ENCODE measurements at places on chromosomes 16 and 17.

- peaks cover 10% of the 10 kb centered on the region for H3K27me3 ChIP-seq
- H3K4me1 ChIP-seq = no peaks in the 10 kb centered on the region
- DNase-seq = no peak
- no peak overlapping the region for H3K4me3 ChIP-seq
Measured at GRCh38 chr17:10776381-10776780, 27.5 kb downstream of the TMEM238L start.

- DNase-seq = no peak
- no peaks in the 10 kb centered on the region for H3K4me1 ChIP-seq
- no peak overlapping the region for H3K4me3 ChIP-seq
- H3K27ac ChIP-seq = no peak overlapping the region
Measured at GRCh38 chr16:64280317-64280716, 841.5 kb downstream of the CDH11 start.

DNA sequence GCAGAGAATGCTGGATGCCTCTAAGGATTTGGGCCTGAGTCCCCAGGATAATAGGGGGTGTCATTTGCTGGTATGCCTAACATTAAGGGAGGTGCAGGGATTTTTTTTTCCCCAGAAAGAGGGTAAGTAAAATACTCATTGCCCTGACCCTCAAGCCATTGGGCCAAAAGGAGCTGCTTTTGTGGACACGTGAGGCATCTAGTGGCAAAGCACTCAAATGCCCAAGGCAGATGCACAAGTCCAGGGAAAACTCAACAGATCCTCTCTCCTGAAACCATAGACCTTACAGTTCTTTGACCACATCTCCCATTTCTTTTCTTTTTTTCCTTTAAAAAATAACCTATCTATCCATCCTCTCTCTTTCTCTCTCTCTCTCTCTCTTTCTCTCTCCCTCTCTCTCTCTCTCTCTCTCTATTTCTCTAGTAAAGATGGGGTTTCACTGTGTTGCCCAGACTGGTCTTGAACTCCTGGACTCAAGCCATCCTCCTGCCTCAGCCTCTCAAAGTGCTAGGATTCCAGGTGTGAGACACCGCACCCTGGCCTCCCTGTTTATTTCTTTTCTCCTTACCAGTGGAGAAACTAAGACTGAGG is 11.8 kb downstream of the IRX5 start:
- no peak overlapping the region for H3K4me3 ChIP-seq
- H3K4me1 ChIP-seq = no peaks in the 10 kb centered on the region
- H3K36me3 ChIP-seq = no peaks in the 10 kb centered on the region

DNA sequence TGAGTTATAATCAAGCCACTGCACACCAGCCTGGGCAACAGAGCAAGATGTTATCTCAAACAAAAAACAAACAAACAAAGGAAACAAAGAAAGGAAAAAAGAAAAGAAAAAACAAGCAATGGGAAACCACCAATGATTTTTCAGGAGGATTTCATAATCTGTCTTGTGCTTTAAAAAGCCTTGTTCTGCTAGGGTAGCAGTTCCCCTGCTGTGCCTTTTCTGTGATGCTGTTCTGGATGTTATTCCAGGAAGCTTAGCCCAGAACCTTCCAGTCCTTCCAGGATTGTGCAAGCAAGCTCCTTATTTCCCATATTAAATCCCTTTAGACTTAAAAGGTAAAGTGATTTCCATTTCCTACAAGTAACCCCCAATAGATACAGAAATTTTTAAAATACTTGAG is 171.1 kb downstream of the ABCC12 start:
- no peaks in the 10 kb centered on the region for H3K36me3 ChIP-seq
- peaks cover 17% of the 10 kb centered on the region for H3K27me3 ChIP-seq
- H3K4me1 ChIP-seq = no peaks in the 10 kb centered on the region
- H3K27ac ChIP-seq = no peak overlapping the region

- H3K36me3 ChIP-seq = no peaks in the 10 kb centered on the region
- no peak overlapping the region for H3K4me3 ChIP-seq
- no peak overlapping the region for H3K27ac ChIP-seq
- H3K27me3 ChIP-seq = no peaks in the 10 kb centered on the region
- DNase-seq = no peak
- H3K4me1 ChIP-seq = no peaks in the 10 kb centered on the region
Measured at GRCh38 chr16:7405166-7405565, 72.5 kb downstream of the RBFOX1 start.

DNA sequence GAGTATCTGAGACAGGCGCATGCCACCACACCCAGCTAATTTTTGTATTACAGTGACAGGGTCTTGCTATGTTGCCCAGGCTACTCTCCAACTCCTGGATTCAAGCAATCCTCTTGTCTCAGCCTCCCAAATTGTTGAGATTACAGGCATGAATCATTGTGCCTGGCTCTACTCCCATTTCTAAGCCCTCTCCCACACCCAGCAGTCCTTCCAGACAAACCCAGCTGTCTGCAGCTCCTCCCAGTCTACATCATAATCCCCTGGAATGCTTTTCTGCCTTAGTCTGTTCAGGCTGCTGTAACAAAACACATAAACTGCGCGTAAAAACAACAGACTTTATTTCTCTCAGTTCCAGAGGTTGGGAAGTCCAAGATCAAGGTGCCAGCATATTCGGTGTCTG is 144.5 kb downstream of the GRIN2A start:
- H3K4me3 ChIP-seq = no peak overlapping the region
- H3K4me1 ChIP-seq = no peaks in the 10 kb centered on the region
- DNase-seq = no peak
- peaks cover 14% of the 10 kb centered on the region for H3K27me3 ChIP-seq

DNA sequence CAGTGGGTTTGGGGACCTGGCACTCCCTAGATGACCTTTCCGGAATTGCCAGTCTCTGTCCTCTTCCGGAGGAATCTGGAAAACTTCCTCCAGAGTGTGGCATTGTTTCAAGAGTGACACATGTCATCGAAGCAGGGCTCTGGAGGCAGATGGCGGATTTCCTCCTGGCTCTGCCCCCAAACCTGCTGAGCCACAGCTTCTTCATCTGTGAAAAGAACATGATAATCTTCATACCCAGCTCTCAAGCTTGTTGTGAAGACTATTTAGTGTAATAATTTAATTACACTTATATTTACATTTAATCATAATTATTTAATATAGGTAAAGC is 19.7 kb upstream of the TEX2 start:
- H3K27ac ChIP-seq = no peak overlapping the region
- no peak for DNase-seq
- H3K36me3 ChIP-seq = no peaks in the 10 kb centered on the region
- H3K4me3 ChIP-seq = no peak overlapping the region
- peaks cover 4% of the 10 kb centered on the region for H3K27me3 ChIP-seq
- peaks cover 4% of the 10 kb centered on the region for H3K4me1 ChIP-seq

DNA sequence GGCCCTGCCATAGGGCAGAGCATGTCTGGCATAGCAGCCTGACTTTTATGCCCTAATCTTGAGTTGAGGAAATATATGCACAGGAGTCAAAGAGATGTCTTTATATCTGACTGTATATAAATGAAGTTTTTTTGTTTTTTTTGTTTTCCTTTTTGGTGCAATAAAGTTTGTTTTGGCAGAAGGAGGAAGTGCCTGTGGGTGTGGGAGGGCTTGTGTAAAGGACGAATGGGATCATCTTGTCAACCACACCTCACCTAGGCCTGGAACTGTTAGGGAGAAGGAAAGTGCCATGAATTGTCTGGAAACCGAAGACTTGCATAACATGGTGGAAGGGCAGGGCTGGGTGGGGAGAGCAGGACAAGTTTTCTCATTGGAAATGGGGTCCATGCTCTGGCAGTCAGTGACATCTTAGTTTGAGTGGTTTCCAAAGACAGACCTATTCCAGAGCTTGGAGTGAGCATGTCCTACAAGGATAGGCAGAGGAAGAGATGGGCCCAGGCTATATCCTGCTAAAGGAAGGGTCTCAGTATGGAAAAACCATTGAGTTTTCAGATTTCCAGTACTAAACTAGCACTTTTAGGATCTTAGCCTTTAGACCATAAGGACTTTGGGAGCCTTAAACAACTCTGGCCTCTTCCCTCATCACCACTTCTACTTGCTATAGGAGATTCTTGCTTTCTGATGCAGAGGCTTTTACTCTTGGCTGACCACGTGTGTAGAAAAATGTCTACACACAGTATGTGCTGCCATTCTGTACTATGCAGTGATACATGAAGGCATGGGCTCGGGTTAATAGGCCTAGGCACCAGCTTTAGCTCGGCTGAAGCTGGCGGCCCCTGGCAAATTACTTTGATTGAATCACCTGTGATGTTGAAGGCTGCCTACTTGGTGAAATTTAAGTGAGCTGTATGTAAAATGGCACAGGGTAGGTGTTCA is 15.5 kb downstream of the SNF8 start:
- peak overlapping the region; percentile 37 for H3K27ac ChIP-seq
- no peaks in the 10 kb centered on the region for H3K27me3 ChIP-seq
- H3K4me3 ChIP-seq = no peak overlapping the region

- no peaks in the 10 kb centered on the region for H3K4me1 ChIP-seq
- H3K27ac ChIP-seq = no peak overlapping the region
- no peaks in the 10 kb centered on the region for H3K27me3 ChIP-seq
- H3K4me3 ChIP-seq = peak overlapping the region; percentile 96
- no peak for DNase-seq
Measured at GRCh38 chr17:40417258-40417608, 463 bp downstream of the TOP2A start.

GRCh38 chr17:21199311-21199710 is 14.7 kb downstream of the TMEM11 start:
- no peak overlapping the region for H3K4me3 ChIP-seq
- DNase-seq = no peak
- H3K36me3 ChIP-seq = peaks cover 11% of the 10 kb centered on the region

GRCh38 chr17:47413872-47414271 is 90.1 kb downstream of the EFCAB13 start:
- H3K4me1 ChIP-seq = no peaks in the 10 kb centered on the region
- DNase-seq = no peak
- H3K4me3 ChIP-seq = no peak overlapping the region
- no peak overlapping the region for H3K27ac ChIP-seq

DNA sequence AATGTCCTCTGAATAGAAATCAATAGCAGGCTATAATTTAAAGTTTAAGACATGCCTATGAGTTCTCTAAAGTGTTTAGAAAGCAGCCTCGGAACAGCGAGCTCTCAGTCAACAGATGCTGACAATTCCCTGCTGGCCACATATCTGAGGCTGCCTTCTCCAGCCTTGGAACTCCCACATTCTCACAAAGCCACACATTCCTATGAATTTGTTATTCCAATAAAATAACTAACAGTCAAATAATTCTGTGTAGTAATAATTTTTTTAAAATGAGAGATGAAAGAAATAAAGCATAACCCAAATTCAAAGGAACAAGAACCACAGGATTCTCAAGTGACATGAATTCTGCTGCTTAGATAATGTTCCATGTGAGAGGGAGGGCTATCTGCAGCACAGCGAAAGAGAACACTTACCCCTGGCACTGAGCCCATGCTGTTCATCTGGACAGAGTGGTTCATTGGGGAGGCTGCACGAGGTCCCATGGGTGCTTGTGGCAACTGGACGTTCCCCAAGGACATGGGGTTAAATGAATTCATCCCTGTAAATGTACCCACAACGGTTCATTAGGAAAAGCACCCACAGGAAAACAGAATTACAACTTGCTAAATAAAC is 56.9 kb upstream of the TRAP1 start:
- no peaks in the 10 kb centered on the region for H3K4me1 ChIP-seq
- H3K36me3 ChIP-seq = peaks cover 26% of the 10 kb centered on the region
- H3K27ac ChIP-seq = no peak overlapping the region
- DNase-seq = no peak

DNA sequence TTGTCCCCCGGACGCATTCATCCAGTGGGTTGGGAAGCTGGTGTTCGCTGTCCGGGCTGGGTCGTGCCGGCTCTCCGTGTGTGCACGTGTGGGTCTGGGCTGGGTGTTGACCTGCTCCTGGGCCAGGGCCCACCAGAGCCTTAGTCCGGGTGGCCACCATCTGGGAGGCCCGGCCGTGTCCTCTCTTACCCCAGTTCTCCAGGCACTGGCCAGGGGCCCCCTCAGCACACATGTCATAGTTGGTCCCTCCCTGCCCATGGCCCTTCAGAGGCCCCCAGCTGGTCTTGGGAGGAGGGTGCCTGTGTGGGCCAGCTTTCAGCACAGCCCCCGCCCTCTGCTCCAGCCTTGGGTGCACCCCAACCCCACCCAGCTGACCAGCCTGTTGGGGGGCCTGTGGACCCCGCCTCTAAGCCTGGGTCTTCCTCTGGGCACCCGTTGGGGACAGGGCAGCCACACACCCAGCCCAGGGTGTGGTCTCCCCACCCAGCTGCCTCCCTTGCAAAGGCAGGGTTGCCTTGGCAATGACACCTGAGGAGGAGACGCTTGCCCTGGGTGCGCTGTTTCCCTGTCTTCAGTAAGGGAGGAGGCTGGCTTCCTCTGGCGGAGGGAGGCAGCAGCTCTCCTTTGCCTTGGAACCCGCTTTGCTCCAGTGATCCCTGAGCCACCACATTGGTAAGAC is 77.4 kb downstream of the JPH3 start:
- H3K27ac ChIP-seq = no peak overlapping the region
- no peak for DNase-seq
- no peak overlapping the region for H3K4me3 ChIP-seq

DNA sequence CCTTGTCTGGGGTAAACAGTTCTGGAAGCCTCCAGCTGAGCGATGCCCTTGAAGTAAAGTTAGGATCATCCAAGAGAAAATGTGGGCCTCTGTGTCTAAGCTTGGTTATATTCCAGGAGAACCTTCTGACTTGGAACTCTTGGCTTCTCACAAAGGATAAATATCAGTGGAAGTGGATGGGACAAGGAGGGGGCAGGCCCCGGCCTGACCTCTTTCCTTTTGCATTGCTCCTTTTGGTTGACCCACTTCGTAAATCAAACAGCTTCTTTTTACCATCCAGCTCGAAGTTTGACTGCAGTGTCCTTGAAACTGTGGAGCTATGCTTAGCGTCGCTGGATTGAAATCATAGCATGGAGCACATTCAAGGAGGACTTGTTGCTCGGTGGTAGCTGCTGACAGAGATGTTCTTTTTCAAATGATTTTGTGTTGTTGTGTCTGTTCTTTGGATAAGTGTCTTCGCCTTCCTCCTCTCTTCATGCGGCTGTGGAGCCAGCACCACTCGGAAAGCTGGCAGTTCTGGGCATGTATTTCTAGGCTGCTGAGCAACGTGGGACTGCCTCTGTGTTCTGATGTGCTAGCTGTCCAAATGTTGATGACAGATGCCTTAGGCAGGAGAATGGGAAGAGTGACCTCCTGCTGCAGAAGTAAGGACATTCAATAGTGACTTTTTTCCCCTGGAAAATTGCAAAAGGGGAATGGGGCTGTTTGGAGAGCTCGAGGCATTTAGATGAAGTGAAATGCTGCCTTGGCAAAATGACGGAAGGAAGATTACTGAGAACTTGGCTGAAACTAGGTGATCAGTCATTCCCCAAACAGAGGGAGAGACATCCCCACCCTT is 4.5 kb downstream of the MINK1 start:
- DNase-seq = no peak
- H3K4me3 ChIP-seq = no peak overlapping the region
- peaks cover 49% of the 10 kb centered on the region for H3K4me1 ChIP-seq
- H3K36me3 ChIP-seq = peaks cover 11% of the 10 kb centered on the region

All from memory B cell (primary cell).